ENCODE measurements at places on chromosomes 3 and 15.

- DNase-seq, result no peak
Observed at GRCh38 chr3:52277071-52277964, 1.1 kb downstream of the WDR82 start.

DNA sequence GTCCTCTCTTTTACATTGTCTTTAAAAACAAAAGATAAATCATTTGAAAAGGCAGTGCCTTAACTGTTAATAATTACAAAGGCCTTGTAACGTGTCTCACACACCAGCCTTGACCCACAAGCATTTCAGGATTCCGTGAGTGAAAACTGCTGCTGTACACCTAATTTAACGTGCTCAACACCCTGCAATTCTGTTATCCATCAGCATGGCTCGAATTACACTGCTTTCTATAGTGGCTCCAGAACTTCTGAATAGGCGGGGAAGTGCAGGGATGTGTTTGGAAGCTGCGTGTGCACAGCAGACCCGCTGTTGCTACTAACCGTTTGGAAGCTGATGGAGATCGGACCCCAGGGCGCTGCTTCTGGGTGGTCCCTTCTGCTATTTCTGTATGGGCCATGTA lies 9.9 kb upstream of the ETFA start:
- DNase-seq, result no peak

GRCh38 chr3:14562121-14562890 lies 22.2 kb upstream of the GRIP2 start:
- DNase-seq, result no peak

- no peak for DNase-seq
Observed at GRCh38 chr3:98788651-98789050, 25.5 kb downstream of the ST3GAL6 start.

GRCh38 chr3:171649911-171650592 lies 160.2 kb downstream of the PLD1 start:
- DNase-seq, result no peak

DNA sequence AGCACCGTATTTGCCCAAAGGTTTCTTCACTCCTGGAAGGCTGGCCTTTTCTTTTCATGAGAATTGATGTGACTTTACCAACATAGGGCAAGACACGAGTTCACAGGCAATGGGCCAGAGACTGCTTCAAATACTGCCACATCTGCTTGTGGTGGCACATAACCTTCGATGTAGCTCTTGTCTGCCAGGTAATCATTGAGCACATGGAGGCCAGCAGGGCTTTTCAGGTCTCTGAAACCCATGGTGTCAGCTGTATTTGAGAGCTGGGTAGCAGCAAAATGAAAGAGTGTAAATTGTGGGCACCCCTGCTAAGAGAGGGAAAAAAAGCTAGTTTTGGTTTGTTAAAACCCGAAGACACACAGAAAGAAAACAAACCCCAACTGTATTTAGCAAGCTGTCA lies 200.7 kb downstream of the NAALADL2 start:
- no peak for DNase-seq

- no peak for DNase-seq
Observed at GRCh38 chr3:158717576-158717975, 14.7 kb downstream of the RARRES1 start.

DNA sequence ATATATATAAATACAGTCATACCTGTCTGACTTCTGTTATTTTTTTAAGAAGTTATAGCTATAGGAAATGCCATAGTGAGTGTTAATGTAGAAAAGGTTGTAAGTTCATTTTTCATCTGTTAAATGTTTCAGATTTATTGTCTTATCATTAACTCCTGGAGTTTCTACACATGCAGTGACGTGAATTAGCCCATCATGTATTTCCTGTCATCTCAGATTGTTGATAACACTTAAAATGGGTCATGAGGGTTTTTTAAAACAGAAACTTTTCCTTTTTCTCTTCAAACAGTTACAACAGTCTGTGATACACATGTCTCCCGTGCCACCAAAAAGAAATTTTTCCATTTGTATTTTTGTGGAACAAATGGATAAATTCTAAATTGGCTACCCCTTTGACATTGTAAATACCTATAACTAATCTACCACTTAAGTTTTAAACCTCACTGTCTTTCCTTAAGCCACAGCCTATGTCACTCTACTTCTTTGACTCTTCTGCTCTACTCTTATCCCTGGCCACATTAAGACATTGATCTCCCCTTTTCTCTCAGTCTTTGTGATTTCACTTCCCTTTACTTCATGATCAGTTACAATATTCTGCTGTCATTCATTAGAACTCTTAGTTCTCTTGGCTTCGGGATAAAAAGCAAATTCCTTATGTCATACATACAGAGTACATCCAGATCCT lies 89.1 kb downstream of the NEO1 start:
- DNase-seq, result no peak

GRCh38 chr15:65954289-65954741 lies 85.0 kb downstream of the RAB11A start:
- DNase-seq, result peak; percentile 67

GRCh38 chr15:65305776-65306175 lies 1.3 kb downstream of the RNU5B-1 start:
- no peak for DNase-seq

- no peak for DNase-seq
Observed at GRCh38 chr3:167304077-167304476, 76.0 kb downstream of the ZBBX start.

- DNase-seq, result no peak
Observed at GRCh38 chr3:127034990-127035652, 52.2 kb downstream of the PLXNA1 start.

- DNase-seq, result no peak
Observed at GRCh38 chr3:195551381-195551978, 8.4 kb upstream of the PPP1R2 start.

GRCh38 chr3:50923955-50924354 lies 249.2 kb downstream of the DOCK3 start:
- no peak for DNase-seq

DNA sequence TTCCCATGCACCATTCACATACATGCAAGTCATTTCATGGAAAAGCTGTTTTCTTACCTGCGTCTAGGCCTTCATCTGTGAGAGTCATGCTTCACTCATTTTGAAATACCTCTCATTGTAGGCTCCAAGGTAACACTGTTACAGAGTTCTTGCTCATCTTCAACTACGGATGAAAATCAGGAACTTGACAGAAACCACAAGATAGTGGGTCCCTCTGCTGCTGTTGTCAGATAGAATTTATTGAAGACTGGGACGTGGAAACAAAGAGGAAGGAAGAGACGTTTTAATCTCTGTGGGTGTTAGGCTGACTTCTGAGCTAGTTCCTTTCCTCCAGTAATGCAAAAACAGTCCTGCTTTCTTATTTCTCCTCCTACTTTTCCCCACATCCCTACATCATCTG lies at the start of gene P2RY14:
P2RY14 (minus strand) TSS at position 313 of the 400 bp plus-strand sequence. CDS start 64,226 bp downstream, outside the sequence.
- no peak for DNase-seq

- no peak for DNase-seq
Observed at GRCh38 chr3:128319107-128319506, 147.6 kb downstream of the DNAJB8 start.

DNA sequence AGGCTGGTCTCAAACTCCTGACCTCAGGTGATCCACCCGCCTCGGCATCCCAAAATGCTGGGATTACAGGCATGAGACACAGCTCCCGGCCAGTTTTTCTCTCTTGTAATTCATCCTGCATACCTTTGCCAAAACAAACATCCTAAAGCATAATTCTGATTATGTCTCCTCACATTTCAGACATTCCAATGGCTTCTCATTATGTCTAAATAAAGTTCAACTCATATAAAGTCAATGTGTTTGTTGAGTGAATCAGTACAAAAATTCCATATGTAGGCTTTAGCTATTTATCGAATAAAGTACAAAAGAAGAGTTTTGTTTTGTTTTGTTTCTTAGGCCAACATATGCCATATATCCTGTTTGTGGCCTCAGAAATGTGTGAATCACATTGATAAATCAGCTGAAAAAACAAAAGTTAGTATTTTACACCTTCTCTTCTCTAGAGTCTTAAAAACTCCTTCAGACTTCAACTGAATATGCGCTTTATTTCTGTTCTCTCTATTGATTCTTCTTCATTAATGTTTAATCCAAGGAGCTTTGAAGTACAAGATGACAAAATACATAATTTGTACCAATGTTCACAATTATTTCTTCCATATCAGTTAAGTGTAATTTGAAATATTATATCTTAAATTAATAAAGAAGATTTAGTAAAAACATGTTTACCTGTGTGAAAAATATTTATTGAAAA lies 165.8 kb downstream of the MECOM start:
- peak; percentile 25 for DNase-seq

Data from RWPE1 (cell line).